Epithelial cell of esophagus (primary cell): ENCODE measurements at places on chromosomes 5 and 9.

DNA sequence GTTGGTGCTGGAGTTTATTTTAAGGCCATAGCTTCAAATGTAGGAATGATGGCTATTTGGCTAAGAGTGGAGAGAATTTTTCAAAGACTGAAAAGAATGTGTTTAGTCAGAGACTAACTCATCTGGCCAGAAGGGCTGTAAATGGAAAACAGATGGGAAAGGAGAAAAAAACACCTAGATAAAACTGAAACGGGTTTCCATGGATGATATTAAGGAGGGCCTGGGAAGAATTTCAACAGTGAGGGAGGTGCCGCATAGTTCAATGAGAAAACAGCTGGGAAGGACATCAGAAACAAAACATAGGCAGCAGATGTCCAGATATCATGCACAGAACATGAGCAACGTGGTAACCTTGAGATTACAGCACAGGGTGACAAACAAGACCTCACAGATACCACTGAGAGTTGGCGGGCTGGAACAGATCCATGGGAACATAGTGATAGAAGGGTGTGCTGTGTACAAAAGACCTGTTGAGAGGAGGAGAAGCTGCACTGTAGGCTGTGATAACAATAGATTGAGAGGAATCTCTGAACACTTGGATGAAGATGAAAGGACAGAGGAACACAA lies 31.2 kb upstream of the RAD23B start:
- peak; percentile 30 for DNase-seq

GRCh38 chr9:136200424-136200823 lies 4.5 kb downstream of the LHX3 start:
- DNase-seq = no peak

DNA sequence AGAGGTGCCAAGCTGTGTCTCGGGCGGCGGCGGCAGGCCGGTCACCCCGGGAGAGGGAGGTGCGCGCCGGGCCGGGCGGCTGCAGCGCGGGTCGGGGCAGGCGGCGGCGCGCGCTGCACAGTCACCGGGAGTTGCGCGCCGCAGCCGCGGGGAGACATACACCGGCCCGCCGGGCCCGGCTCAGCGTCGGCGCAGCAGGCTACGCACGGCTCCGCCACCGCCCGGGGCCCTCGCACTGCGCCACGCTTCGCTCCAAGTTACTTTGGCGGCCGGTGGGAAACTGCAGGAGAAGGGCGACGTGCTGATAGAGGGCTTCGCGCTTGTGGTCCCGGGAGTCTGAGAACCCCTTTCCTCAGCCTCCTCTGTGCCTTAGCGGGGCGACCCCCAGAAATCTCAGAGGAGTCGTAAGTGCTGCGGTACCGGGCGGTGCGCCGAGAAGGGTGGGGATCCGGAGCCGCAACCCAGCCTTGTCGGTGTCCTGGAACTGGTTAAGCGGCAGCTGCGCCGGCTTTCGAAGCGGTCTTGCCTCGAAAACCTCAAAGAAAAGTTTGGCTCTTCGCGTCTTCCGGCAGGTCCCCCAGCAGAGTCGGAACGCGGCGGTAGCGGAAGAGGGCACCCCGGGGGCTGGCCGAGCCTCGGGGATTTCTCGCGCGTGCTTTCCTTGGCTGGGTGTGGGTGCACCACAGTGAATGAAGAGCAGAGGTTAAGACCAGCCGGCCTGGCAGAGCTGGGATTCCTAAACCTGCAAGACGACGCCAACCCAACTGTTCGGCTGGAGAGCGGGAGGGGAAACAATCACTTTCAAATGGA lies at the start of gene EFNA5:
Gene EFNA5, minus strand, starts transcription at position 6 of the 810 bp plus-strand sequence.
- peak; percentile 68 for DNase-seq

DNA sequence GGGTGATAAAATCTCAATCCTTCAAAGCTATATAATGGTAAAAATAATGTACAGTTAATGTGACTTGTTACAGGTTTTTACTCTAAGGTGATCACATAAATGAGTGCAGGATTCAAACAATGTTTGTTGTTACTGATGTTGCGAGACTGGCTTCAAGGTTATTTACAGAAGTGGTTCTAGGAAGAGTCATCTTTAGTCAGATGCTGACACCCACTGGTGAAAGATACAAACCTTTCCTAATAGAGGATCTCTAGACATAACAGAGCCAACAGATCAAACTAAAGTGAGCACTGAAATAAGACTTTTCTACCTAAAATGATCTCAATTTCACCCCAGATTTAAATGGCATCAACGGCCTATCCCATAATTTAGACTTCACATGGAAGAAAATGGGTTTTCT lies 20.2 kb downstream of the ARSB start:
- DNase-seq = peak; percentile 78

- peak; percentile 68 for DNase-seq
Measured at GRCh38 chr5:60633341-60633740, 66.6 kb downstream of the DEPDC1B start.

DNA sequence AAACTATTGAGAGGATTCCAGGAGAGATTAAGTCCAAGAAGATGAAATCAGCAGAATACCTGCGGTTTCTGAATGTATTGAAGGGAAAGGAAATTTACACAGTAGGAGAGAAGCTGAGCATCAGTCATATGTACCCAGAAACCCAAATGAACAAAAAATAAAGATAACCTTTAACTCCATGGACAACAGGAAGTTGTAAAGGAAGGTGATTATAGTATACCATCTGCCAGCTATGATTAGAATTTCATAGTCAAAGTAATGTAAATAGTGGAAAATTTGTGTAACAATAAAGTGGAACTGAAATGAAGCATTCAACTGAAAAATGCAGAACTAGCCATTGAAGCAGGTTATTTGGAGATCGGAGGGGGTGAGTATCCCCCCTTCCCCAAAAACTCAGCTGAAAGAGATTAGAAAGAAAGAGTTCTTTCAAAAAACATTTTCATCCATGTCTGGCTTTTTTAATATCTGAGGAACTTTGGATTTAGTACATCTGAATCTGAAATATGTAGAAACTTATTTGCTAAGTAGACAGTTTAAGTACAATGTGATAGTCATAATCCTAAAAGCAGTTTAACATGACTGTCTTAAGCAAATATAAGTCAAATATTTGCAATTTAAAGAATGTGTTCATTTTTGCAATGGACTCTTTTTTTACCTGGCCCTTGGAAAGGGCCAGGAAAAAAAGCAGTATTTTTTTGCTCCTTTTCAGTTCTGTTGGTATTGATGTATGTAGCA lies 58.4 kb downstream of the APC start:
- DNase-seq = no peak

- DNase-seq = no peak
Measured at GRCh38 chr9:96688187-96688586, 33.1 kb upstream of the PRXL2C start.

DNA sequence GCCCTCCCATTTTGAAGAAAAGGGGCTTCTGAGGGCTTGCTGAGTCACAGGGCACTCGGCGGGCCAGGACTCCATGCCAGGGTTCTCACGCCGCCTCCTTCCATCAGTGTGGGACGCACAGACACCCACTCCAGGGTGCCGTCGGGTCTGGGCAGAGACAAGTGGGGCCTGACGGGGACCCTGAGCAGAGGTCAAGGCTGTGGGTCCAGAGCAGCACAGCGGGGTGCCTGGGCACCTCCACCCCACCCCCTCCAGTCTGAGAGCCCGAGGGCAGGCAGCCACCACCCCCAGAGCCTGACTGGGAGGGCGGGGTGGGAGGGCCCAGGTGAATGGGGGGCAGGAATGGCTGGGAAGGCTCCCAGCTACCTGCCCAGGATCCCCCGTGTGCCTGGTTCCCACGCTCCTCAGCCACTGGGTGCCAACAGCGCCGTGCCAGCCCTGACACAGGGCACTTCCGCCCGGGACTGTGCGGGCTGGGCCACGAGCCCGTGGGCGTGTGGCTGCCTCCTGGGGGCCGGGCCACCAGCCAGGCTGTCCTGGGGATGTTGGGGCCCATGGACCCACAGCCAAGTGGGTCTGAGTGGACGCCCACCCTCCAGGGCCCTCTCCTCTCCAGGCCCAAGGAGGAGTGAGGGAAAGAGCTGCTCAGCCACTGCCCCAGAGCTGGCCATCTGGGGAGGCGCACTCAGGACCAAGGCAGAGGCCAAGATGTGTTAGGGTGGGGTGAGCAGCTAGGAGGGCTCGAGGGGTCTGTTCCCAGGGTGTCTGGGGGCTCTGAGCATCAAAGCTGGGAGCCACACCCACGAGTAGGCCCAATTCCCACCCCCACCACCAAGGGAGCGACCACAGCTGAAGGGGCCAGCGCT lies 10.1 kb upstream of the NRARP start:
- peak; percentile 64 for DNase-seq

DNA sequence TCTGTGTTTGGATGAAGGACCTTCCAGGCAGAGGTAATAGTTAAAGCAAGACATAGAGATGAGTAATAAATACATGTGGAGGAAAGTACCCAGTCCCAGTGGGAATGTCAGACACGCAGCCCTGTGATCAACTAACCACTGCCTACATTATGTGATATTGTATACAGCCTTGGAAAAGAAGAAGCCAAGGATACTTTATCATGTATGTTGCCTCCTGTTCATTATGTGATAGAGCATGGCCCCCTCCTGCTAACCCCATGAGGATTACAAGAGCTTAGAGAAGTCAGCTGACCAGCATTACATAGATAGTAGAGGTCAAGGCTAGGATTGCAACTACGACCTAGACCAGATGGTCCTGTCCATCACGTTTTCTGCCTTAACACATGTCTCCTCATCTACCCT lies 497.0 kb upstream of the TNC start:
- peak; percentile 53 for DNase-seq

DNA sequence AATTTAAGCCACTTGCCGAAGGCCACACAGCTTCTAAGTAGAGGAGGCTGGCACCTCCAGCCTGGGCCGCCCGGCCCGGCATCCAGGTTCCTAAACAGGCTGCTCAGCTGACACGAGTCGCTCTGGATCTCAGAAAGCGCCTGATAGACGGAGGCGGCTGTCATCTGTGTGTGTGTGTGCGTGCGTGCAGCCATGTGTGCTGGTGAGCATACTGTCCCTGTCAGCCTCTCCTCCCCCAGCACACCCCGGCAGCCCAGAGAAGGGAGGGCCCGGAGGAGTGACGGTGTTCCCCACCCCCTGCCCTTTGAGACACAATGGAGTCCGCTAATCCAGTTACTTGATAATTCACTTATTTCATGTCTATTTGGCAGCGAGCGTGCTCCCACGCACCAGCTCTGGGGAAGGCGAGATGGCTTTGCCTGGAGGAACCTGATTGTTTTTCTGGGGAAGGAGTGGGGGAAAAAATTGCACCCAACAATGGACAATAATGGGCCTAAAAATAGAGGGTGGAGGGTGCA lies 20.0 kb downstream of the NTNG2 start:
- DNase-seq = no peak

DNA sequence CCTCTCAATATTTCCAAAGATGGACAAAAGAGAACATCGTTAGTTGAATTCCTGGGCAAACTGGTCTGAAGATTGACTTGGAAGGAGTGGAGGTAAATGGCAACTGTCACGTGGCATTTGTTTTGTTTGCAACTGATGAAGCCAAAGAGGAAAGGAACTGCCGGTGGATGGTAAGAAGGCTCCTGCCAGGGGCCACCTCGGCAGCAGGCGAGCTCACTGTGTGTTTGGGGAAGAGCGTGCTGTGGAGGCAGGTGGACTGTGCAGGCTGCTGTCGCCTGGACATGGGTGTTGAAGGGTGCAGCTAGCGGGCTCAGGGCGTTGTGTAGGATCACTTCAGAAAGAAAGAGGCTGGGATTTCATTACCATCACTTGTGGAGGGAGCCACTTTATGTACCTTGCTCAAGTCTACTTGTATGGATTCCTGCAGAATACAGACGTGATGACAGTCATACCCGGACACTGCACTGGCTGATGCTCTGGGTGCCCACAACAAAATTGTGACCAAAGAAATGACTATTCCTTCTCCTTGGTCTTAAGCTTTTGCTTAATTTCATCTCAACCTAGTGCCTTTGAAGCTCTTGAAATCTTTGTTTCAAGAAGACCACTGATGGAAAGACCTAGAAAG lies 72.7 kb downstream of the MAP1B start:
- peak; percentile 30 for DNase-seq

GRCh38 chr5:112689155-112689909 lies 48.4 kb upstream of the APC start:
- DNase-seq = peak; percentile 21

- DNase-seq = no peak
Measured at GRCh38 chr9:16046713-16047112, 493.9 kb downstream of the CCDC171 start.

DNA sequence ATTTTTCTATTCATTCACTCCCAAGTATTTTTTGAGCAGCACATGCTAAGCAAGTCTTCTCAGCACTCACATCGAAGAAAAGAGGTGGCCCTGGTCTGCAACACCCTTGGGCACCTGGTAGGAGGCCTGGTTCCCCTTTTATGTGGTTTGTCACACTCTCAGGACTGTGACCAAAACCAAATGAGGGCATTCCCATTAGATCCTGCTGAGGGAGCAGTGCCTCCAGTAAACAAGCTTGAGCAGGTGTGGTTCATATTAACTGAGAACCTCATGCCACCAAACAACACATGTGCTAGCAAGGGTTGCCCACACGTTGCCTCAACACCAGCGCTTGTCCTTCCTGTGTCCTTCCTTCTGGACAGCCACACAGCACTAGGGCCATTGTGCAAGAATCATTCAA lies 26.9 kb upstream of the SYK start:
- DNase-seq = peak; percentile 31

GRCh38 chr5:39577529-39577928 lies 152.7 kb upstream of the DAB2 start:
- DNase-seq = no peak

GRCh38 chr5:166909040-166909439 lies 1382.4 kb upstream of the WWC1 start:
- DNase-seq = peak; percentile 46

DNA sequence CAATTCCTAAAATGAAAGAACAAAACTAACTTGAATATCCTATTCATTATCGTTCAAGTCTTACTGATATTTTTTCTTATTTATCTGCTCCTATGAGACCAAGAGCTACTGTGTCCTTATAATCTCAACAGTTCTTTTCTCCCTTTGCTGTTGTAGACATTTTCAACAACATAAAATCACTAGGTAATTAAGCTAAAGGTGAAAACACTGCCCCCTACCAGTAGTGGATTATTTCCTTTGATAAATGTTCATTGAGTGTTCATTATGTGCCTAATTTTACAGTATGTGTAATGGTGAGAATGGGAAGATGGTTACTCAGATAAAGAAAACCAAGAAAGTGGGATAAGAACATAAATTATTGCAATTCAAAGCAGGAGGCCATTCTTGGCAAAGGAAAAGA lies 41.4 kb upstream of the PAPPA start:
- peak; percentile 46 for DNase-seq
